ENCODE measurements at places on chromosomes 11 and 22. TPM values are rescaled to one million over a fixed set of nuclear protein-coding genes. Genes with fewer than 3 reads are reported as not detected.

The RELT gene
- polyA plus RNA-seq, result 13.2 TPM

The KRTAP5-8 gene
- polyA plus RNA-seq, result 0.22 TPM

The MRGPRE gene
- 1.3 TPM for polyA plus RNA-seq

The IFITM10 gene
- polyA plus RNA-seq, result 11.3 TPM

The ELMOD1 gene
- polyA plus RNA-seq, result 77.6 TPM

The RAB39A gene
- 7.8 TPM for polyA plus RNA-seq

The LGALS1 gene
- polyA plus RNA-seq, result 592 TPM

The MOGAT2 gene
- polyA plus RNA-seq, result 0.29 TPM

DNA sequence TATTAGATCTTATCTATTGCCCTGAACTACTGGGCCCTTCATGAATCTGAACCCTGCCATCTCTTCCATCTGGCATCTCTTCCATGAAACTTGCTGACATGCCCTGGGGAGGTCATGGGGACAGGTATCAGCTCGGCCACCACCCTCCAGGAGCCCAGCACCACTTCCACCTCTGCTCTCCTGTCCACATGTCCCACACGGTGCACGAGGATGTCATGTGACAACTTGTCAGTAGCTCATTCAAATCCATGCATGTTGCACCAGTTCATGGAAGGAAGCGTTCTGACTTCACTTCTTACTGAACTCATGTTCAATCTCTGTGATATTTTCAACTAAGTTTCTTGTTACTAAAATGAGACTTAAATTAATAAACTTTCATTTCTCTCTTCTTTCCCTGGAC is 16.6 kb downstream of the YPEL1 start:
- H3K4me1 ChIP-seq, result peaks cover 5% of the 10 kb centered on the region
- no peak for DNase-seq

GRCh38 chr22:37065180-37065579 is 13.6 kb downstream of the KCTD17 start:
- peaks cover 54% of the 10 kb centered on the region for H3K36me3 ChIP-seq
- H3K27ac ChIP-seq, result no peak overlapping the region
- H3K4me1 ChIP-seq, result peaks cover 12% of the 10 kb centered on the region
- DNase-seq, result no peak
- peaks cover 24% of the 10 kb centered on the region for H3K27me3 ChIP-seq

- no peaks in the 10 kb centered on the region for H3K27me3 ChIP-seq
- H3K4me1 ChIP-seq, result peaks cover 23% of the 10 kb centered on the region
- DNase-seq, result no peak
- H3K27ac ChIP-seq, result no peak overlapping the region
These were observed 5.7 kb upstream of the SCGB1A1 start for GRCh38 chr11:62413060-62413696.

GRCh38 chr11:95989076-95989605 is 65.2 kb upstream of the MTMR2 start:
- DNase-seq, result no peak
- no peak overlapping the region for H3K27ac ChIP-seq
- no peak overlapping the region for H3K4me3 ChIP-seq
- H3K27me3 ChIP-seq, result no peaks in the 10 kb centered on the region
- H3K36me3 ChIP-seq, result no peaks in the 10 kb centered on the region

- H3K27ac ChIP-seq, result no peak overlapping the region
- no peak overlapping the region for H3K4me3 ChIP-seq
- no peaks in the 10 kb centered on the region for H3K36me3 ChIP-seq
- DNase-seq, result no peak
- H3K27me3 ChIP-seq, result no peaks in the 10 kb centered on the region
These were observed 48.6 kb downstream of the MTNR1B start for GRCh38 chr11:93017821-93018690.

GRCh38 chr22:45397806-45398205 is 15.6 kb downstream of the SMC1B start:
- H3K27ac ChIP-seq, result no peak overlapping the region
- DNase-seq, result no peak
- no peaks in the 10 kb centered on the region for H3K36me3 ChIP-seq
- H3K27me3 ChIP-seq, result no peaks in the 10 kb centered on the region

DNA sequence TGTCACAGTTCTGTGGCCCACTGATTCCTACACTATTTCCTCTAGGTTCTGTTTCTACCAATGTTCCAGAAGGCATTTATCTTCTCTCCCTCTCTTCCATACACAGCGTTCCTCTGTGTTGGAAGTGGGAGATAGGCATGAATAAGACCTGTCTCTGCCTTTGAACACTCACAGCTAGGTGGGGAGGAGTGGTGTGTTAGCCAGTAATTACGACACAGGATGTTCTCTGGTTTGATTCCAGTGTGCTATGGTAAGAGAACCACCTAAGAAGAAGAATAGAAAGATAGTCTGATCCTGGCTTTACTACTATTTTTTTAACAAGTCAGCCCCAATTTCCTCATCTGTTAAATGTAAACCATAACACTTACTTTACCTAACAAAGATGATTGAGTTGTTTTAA is 200.2 kb upstream of the MTMR2 start:
- no peaks in the 10 kb centered on the region for H3K36me3 ChIP-seq
- no peak overlapping the region for H3K27ac ChIP-seq
- no peak for DNase-seq
- peaks cover 5% of the 10 kb centered on the region for H3K4me1 ChIP-seq
- no peak overlapping the region for H3K4me3 ChIP-seq

DNA sequence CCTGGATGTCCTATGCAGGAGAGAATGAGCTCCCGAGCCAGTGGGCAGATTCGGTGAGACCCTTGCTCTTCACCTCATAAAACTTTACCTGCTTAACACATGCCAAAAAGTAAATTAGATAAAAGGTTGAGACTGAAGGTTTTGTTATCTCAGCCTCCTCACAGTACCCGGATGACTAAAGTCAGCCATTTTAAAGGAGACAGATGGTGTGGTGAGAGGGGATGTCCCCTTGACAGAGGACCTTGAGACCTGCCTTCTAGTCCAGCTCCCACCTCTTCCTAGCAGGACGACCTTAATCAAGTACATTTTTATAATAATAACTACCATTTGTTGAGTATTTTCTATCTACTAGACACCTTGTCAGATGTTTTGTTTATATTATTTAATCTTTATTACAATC is 39.7 kb downstream of the C11orf91 start:
- peaks cover 37% of the 10 kb centered on the region for H3K36me3 ChIP-seq

DNA sequence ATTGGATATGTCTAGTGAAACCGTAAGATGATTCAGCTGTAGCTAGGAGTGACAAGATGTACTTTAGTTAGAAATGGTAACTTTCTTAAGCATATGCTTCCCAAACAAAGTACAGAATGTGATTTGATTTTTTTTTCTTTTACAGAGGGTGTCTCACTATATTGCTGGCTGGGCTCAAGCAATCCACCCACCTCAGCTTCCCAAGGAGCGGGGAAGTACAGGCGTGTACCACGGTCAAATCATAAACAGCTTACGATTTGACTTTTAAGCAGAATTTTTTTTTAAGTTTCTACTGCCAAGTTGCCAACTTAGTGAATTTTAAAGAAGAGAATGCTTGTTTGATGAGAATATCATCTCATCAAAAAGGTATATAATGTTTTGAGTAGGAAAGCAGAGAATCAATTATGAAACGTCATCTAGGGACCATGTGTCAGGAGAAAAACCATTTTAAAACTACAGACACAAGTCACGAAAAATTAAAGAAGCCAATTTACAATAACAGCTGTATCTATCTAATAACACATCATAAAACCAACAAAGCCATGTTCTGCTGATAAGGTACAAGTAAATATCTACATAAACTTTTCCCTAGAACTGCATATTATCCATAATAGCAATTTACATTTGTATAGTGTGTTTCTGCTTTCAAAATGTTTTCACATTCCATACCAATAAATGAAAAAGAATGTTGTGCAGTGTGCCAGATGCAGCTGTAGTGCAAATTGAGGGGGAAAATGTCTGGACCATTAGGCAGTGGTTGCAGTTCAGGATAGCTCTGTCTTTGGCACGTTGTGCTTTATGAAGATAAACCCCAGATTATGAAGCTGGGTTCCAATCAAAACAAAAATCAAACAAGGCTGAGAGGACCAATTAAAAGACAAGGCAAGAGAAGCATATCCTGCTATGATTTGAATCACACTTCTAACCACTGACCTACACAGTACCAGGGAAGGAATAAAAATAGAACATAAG is 33.7 kb upstream of the USP47 start:
- H3K36me3 ChIP-seq, result no peaks in the 10 kb centered on the region
- H3K27me3 ChIP-seq, result no peaks in the 10 kb centered on the region
- no peak overlapping the region for H3K4me3 ChIP-seq
- no peak overlapping the region for H3K27ac ChIP-seq
- no peaks in the 10 kb centered on the region for H3K4me1 ChIP-seq
- DNase-seq, result no peak

DNA sequence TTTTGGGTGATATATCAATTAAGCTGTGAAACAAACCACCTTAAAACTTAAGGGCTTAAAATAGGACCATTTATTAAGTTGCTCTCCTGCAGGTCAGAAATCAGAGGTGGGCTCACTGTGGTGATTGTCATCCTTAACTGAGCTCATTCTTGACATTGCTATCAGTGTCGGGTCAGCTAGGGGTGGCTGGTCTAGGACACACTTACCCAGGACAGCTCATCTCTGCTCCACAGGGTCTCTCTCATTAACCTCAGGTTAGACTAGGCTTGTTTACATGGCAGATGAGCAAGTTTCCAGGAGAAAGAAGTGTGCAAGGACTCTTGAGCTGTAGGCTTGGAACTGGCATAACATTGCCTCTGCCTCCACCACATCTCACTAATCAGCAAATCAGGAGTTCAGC is 601.0 kb upstream of the RAG2 start:
- no peaks in the 10 kb centered on the region for H3K4me1 ChIP-seq
- H3K27me3 ChIP-seq, result no peaks in the 10 kb centered on the region
- no peak overlapping the region for H3K27ac ChIP-seq
- DNase-seq, result no peak
- no peaks in the 10 kb centered on the region for H3K36me3 ChIP-seq

DNA sequence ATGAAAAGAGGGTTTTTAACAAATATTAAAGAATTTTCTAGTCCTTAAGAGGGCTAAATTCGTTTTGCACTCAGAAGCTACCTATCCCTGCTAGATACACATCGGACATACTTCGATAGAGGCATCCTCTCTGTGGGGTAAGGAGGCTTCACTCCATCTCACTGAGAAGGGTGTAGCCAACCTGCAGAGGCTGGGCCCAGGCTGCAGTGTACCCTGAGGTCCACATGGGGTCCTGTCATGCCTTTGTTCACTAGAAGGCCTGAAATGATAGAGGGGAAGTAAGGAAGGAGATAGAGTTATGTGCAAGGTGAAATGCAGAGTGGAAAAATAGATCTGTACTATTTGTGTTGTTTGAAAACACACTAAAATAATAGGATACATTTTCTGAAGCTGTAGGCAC is 45.6 kb downstream of the IGSF9B start:
- peaks cover 88% of the 10 kb centered on the region for H3K36me3 ChIP-seq
- no peak for DNase-seq
- H3K27me3 ChIP-seq, result no peaks in the 10 kb centered on the region
- H3K27ac ChIP-seq, result no peak overlapping the region
- no peak overlapping the region for H3K4me3 ChIP-seq
- no peaks in the 10 kb centered on the region for H3K4me1 ChIP-seq

GRCh38 chr11:20163783-20164481 is 3.7 kb upstream of the DBX1 start:
- no peak overlapping the region for H3K4me3 ChIP-seq
- peaks cover 33% of the 10 kb centered on the region for H3K4me1 ChIP-seq
- H3K27me3 ChIP-seq, result peaks cover 95% of the 10 kb centered on the region

- no peak overlapping the region for H3K4me3 ChIP-seq
- H3K27ac ChIP-seq, result no peak overlapping the region
- no peak for DNase-seq
- no peaks in the 10 kb centered on the region for H3K4me1 ChIP-seq
- H3K36me3 ChIP-seq, result peaks cover 29% of the 10 kb centered on the region
These were observed 16.3 kb downstream of the NPAT start for GRCh38 chr11:108206171-108206570.

GRCh38 chr11:2513441-2513840 is 68.6 kb downstream of the KCNQ1 start:
- no peaks in the 10 kb centered on the region for H3K27me3 ChIP-seq
- H3K4me1 ChIP-seq, result peaks cover 13% of the 10 kb centered on the region
- H3K36me3 ChIP-seq, result no peaks in the 10 kb centered on the region
- no peak overlapping the region for H3K27ac ChIP-seq
- no peak overlapping the region for H3K4me3 ChIP-seq

DNA sequence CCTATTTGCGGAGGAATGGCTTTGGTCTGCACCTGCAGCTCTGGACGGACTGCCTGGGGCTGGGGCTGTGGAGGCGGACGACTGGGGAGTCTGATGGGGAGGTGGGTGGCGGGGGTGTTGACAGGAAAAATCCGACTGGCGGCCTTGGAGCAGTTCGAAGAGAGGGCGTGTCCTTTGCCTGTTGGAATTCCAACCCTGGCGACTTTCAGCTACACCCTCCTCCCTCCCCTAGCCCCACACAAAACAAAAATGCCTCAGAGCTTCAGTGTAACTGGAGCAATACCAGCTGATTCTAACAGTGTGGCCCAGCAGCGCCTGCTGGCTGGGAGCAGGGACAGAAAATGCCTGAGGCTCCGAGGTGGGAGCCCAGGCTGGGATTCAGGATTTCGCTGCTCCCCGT is 85.4 kb downstream of the ATXN10 start:
- H3K4me1 ChIP-seq, result peaks cover 10% of the 10 kb centered on the region
- H3K27me3 ChIP-seq, result no peaks in the 10 kb centered on the region
- H3K27ac ChIP-seq, result peak overlapping the region; percentile 38

DNA sequence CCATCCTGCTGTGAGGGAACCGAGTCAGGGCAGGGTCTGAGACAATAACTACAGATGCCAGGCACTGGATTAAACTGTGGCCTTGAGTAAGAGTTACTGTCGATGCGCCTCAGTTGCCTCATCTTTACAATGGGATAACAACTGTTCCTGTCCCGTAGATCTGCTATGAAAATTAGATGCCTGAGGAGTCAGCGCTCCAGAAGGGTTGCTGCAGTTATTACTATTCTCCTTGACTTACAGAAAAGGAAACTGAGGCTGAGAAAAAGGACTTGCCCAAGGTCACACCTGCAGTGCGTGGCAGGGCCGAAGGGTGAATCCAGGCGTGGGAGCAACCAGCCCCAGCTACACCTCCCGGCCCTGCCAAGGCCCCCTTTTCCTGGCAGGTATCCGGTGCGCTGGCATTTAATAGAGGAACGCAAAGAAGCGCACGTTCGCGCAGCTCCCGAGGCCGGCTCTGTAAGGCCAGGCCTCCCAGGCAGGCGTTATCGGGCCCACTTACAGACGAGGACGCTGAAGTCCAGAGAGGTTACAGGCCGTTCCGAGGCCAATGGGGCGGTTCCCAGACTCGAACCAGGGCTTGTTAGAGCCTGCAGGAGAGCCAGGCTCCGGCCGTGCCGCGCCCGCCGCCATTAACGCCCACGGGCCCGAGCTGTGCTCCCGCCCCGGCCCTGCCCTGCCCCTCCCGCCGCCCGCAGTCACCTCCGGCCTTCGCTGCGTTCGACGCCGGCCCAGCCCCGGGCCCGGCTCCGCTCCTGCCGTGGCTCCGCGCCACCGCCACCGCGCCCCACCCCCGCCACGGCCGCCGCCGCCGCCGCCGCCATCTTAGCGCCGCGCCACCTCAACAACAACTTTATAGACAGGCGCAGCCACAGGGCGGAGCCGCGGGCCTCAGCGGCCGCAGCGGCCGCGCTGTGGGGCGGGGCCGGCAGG is at the start of gene C11orf68:
TSS of gene C11orf68 (minus strand) at position 852 of the 930 bp plus-strand sequence. CDS start at position 821, 31 bp downstream.
- DNase-seq, result no peak
- H3K27ac ChIP-seq, result peak within 1 kb of the TSS; percentile 71
- H3K27me3 ChIP-seq, result no peaks in the 10 kb centered on the region
- peaks cover 49% of the 10 kb centered on the region for H3K4me1 ChIP-seq
- H3K4me3 ChIP-seq, result peak within 1 kb of the TSS; percentile 89
- H3K36me3 ChIP-seq, result peaks cover 52% of the 10 kb centered on the region

Data from spinal cord (tissue), 10 donors.